ENCODE measurements at places on chromosomes 1 and 21.
A peak's percentile ranks its signal among the peaks of the same experiment; 100 is the strongest.

DNA sequence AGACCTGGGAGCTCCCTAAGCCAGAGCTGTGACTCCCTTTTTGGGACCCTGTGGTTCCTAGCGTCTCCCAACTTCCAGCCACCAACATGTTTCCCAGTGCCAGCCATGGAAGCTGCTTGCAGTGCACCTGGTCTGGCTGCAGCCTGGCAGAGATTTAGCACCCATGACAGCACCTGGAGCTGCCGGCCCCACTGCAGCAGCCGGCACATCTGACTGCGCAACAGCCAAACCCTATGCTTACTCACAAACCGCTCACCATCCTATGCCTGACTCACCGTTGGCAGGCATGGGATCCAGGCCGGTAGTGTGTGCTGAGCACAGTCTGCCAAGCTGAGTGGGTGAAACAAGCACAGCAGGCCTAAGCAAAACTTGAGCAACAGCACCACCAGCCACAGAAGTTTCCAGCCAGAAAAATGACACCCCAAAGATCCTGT lies 435.9 kb upstream of the PRMT6 start:
- peak; percentile 17 for DNase-seq

DNA sequence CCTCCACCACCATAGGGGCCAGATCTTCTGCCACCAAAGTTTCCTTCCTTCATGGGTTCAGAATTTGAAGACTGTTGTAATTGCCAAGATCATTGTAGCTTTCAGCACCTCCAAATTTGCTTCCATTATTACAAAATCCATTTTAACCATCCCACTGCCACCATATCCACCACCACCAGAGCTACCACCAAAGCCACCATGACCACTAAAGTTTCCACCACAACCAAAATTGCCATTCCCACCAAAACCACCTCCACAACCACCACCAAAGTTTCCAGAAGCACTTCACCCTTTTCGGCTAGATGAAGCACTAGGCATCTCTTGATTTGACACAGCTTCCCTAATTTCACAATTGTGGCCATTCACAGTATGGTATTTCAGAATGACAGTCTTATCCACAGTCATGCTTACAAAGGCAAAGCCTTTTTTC lies 45.2 kb downstream of the SLC30A7 start:
- DNase-seq: no peak

DNA sequence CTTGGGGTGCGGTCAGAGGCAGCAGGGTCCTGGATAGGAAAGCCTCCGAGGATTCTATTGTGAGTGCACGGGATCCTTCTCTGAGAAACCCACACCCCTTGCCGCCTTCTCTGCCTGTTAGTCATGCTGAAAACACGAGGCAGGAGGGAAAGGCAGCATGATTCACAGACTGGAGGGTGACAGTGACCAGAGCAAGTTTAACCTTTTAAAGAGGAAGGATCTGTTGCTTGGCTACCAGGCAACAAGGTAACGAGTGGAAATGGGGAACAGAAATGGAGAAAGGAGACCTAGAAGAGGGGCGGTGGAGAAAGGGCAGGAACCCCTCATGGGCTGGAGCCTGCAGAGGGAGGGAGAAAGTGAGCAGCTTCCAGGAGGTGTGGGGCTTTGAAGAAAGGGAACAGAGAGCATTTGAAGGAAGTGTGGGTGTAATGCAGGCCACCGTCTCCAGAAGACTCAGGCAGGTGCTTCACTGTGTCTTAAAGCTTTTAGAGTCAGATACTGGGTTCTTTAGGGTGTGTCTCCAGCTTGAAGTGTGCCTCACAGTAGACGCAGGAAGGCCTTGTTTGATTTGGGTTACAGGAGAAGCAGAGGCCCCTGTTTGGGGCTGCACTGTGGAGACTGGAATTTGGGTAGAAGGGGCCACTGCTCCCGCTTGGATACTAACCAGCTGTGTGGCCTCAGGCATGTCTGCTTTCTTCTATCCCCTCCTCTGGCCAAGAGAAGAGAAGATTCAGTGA lies 19.1 kb downstream of the OPTC start:
- no peak for DNase-seq

GRCh38 chr1:9459816-9460407 lies 79.4 kb upstream of the SLC25A33 start:
- no peak for DNase-seq

DNA sequence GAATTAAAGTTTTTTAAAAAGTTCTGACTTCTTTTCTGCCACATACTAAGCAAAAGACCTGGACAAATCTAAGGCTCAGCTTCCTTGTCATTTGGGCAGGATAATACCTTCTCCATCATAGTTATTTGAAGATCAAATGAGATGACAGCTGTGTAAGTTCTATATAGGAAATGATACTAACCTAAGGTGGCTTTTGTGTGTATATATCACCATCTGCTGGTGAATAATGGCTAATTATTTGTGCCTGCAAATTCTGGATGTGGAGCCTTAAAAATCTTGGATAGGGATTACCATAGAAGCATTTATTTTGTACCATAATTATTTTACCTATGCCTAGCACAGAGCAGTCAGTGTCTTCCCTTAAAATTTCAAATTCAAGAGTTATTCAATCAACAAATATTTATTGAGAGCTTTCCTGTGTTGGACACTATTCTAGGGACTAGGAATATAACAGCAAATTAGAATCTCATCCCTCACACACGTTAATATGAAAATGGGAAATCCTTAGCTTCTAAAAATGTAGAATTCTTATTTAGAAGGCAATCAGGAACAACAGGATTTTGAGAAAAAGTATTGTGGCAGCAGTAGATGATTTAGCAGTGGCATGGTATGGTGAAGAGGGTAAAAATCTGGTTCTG lies 89.8 kb downstream of the TMEM200B start:
- no peak for DNase-seq

GRCh38 chr1:230268371-230269170 lies 157.6 kb downstream of the PGBD5 start:
- DNase-seq: no peak

DNA sequence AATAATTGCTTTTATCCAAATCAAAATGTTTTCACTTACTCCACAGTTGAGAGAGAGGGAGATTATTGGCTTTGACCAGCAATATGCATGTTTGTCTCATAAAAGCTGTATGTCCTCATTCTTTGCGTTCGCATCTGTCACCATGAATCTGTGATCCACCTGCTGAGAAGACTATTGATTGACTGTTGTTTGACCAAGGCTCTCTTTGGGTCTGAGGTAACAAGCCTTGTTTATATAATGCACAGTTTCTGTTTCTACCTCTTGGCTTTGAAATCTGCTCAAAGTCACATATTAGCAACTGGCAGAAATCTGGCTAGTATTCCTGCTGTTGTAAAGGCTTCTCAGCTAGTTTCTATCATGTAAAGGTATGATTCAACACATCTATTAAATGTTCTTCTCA lies 157.0 kb downstream of the LYPLAL1 start:
- no peak for DNase-seq

DNA sequence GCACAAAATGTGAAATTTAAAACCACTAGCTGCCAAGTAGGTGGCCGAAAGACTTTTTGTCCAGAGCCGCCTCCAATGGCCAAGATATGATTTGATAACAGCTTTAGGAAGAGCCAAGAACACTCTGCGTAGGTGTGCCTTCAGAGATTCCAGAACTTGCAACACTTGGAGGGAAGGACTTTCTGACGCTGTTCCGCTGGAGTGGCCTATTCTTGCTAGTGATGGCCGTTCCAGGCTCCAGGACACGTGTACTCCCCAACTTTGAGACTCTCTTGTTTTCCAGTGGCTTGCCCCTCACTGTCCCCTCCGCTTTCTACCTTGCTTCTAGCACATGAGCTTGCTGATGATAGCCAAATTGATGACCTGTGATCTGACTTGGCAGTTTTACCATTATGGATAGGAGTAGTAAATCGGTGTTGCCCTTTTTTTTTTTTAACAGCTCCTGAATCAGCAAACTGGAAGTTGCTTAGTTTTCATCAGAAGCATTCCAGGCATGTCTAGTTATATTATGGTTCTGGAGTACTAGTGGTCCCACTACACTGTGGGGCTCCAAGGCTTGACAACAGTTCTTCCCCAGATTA lies 1.0 kb downstream of the PRDX6 start:
- no peak for DNase-seq

Measured in anterior cingulate cortex (tissue), 58 donors.